ENCODE measurements at places on chromosomes 5 and 9.
A peak's percentile ranks its signal among the peaks of the same experiment; 100 is the strongest.

DNA sequence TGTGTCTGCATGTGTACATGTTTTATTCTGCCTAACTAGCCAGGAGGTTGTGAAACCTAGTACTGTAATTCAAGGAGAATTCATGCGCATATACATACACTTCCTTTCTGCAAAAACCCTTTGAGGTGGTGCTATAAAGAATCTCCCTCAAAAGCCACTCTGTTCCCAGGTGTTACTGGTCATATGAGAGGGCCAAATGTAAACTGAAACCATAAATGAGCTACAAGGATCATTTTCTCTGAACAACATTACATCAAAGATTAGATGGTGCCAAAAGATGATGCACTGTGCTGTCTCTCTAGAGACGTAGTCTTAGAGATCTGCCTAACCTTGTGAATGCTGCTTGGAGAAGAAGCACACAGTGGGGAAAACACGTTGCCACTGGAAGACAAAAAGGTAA, 15.7 kb downstream of the NREP start:
- peak; percentile 34 for DNase-seq

DNA sequence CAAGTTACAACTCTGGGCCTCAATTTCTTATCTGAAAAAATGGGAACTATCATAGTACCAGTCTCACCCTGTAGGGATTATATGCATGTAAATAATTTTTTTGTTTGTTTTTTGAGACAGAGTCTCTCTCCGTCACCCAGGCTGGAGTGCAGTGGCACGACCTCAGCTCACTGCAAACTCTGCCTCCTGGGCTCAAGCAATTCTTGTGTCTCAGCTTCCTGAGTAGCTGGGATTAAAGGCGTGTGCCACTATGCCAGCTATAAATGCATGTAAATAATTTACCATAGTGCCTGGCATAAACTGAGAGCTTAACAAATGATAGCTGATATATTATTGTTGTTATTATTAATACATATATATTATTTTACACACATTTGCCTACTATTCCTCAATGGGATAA, 3.0 kb upstream of the ARHGAP26 start:
- no peak for DNase-seq

GRCh38 chr9:125743682-125744428, 3.3 kb upstream of the PBX3 start:
- DNase-seq, result no peak

DNA sequence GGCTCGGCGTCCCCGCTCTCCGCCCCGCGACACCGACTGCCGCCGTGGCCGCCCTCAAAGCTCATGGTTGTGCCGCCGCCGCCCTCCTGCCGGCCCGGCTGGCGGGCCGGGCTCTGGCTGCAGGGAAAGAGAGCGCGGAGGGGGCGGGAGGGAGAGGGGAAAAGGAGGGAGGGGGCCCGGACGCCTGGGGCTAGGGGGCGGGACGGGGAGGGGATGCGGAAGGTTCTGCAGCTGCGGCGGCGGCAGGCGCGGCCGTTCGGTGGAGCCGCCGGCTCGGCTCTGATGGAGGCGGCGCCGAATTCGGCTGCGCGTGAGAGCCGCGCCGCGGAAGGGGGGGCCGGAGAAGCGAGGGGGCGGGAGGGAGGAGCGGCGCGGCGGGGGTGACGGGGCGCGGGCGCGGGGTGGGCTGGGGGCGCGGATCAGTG, at the start of gene MARCHF11:
Gene MARCHF11 (minus strand): TSS at position 281 of the 425 bp plus-strand sequence. CDS start 216 bp downstream, at position 65.
- peak; percentile 71 for DNase-seq

DNA sequence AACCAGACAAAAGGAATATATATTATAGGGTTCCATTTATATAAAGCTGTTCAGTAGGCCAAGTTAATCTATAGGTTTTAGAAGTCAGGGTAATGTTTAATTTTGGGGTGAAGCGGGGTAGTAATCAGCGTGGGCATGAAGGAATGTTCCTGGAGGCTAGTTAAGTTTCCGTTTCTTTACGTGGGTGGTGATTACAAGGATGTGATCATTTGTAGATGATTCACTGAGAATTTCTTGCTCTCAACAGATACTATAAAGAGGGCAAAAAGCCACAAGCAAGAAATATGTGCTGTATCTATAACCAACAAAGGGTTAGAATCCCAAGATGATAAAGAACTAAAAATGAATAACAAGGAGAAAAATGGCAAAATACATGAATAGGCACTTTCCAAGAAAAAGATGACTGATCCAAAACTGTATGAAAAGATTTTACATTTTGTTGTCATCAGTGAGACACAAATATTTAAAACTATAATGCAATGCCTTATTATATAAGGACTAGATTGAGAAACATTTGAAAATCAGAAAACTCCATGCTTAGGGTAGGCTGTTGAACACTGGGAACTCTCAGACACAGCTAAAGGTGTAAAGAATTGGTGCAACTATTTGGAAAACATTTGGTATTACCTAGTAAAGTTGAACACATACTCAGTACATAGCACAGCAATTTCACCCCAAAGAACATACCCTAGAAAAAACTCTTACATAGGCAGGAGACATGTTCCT, 224.3 kb upstream of the S1PR3 start:
- no peak for DNase-seq

Data from NCI-H774 (cell line).